Fibroblast of skin of left quadriceps (primary cell): ENCODE measurements at places on chromosomes 5 and 9.

GRCh38 chr5:144876990-144877389 is 706.3 kb downstream of the KCTD16 start:
- DNase-seq: no peak

DNA sequence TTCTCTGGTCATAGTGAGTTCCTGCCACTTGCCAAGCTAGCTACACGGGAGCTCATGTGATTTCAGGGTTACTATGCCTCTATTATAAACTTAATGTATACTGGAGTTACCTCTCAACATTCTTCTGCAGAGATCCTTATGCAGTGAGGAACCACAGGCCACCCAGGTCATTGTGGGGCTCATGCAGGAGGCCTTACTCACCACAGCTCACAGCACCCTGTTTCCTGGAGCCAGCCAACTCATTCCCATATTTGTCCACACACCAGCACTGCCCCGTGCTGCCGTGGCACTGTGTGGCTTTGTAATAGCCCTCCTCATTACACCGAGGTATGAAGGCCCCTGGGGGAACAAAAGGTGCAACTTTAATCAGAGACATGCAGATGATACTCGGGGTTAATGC is 520.0 kb downstream of the SPOCK1 start:
- no peak for DNase-seq

DNA sequence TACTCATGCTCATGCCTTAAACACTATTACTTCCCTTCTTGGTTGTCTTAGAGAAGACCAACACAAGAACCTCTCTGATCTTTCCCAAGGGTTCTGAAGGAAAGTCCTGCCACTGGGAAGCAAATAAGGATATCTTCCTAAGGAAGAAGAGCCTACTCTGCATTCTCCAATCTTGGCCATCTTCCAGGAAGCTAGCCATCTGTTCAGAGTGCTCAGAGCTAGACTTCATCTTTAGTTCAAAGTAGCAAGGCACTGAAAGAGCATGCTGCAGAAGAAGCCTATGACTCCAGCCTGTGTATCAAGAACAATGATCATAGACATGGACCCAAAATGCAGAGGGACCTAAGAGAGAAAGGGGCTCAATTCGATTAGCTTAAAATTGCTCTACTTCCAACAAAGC is 114.7 kb downstream of the KIAA0825 start:
- DNase-seq: no peak

- no peak for DNase-seq
Observed at GRCh38 chr9:12988258-12988657, 213.4 kb downstream of the LURAP1L start.

- DNase-seq: peak; percentile 59
Observed at GRCh38 chr5:177539411-177539810, 15.0 kb downstream of the FAM193B start.

- DNase-seq: no peak
Observed at GRCh38 chr5:160129841-160130240, 10.6 kb upstream of the PWWP2A start.

GRCh38 chr5:178277866-178278265 is 45.3 kb upstream of the PHYKPL start:
- no peak for DNase-seq

GRCh38 chr9:6739218-6739617 is 18.6 kb upstream of the KDM4C start:
- no peak for DNase-seq

DNA sequence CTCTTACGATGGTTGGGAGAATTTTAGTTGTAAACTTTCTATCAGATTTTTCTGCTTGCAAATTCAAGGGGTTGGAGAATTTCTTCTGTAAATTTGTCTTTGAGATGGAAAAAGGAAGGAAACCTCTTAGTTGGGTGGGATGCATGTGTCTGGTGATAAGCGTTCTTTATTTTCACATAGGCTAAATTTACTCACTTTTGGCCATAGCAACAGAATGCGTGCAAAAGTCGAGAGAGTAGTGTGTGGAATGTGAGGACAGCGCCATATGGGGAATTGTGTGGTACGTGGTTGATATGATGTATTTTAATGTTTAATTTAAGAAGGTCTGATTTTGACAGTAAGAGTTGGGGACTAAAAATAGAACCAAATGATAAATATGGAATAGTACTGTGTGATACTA is 282.2 kb downstream of the TAF11L14 start:
- DNase-seq: no peak

- no peak for DNase-seq
Observed at GRCh38 chr5:127643607-127644006, 5.3 kb upstream of the CTXN3 start.

- no peak for DNase-seq
Observed at GRCh38 chr9:112200711-112201110, 25.6 kb upstream of the SUSD1 start.

DNA sequence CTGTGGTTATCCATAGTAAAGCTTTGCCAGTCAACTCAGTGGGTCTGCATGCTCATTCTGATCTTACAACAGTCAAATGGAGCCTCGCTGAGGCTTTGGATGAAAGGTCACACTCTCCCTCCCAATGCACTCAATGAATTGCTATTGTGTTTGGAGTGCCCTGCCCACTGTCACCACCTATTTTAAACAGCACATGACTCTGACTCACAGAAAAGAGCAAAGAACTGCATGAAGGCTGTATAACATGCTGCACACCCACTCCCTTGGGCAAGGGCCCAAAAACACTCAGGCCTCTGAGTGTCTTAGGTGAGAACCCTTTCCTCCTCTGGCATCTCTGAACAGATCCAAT is 118.7 kb upstream of the CCDC112 start:
- no peak for DNase-seq

DNA sequence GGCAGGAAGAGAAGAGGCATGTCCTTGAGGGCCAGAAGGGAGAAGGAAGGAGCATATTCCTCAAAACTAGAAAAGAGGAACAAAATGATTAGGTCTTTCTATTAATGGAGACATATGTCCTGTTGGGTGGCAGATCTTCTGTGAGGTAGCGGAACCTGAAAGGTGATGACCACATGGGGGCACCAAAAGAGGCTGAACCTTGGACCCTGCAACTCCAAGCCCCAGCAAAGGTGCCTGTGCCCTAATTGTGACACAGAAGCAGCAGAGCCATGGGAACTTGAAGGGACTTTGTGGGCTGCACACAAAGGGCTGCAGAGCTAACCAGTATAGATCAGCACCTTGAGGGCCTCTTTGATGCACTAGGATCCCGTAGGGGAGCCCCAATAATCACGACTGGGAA is 158.0 kb downstream of the BAAT start:
- DNase-seq: no peak
